ENCODE measurements at places on chromosomes 7 and 10.

DNA sequence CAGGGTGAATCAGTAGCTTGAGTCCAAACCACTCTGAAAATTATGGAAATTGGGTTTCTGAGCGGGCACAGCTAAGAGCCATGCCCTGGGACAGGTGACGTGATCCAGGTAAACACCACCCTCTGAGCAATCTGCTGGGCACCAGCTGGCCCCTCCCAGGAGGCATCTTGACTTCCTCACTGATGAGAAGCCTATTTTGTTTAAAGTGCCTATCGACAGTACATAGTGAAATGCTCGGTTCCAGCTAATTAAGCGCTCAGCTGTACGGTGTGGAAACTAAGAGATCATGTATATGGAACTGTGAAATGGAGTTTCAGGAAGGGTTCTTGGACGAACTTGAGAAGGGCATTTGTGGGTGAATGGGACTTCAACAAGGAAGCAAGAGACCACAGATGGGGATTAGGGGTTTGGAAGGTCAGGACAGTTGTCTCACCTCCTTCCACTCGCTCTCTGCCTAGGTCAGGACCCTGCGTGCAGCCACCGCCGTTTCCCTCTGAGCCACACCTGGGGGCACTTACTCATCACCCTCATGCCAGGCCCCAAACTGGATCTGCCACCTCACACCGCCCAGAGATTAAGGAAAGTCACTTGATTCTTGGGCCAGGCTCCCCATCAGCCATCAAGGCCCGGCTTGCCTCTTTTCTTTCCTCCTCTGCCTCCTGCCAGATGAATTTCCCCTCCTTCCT, 3.2 kb downstream of the ITPRIP start:
- DNase-seq = no peak

DNA sequence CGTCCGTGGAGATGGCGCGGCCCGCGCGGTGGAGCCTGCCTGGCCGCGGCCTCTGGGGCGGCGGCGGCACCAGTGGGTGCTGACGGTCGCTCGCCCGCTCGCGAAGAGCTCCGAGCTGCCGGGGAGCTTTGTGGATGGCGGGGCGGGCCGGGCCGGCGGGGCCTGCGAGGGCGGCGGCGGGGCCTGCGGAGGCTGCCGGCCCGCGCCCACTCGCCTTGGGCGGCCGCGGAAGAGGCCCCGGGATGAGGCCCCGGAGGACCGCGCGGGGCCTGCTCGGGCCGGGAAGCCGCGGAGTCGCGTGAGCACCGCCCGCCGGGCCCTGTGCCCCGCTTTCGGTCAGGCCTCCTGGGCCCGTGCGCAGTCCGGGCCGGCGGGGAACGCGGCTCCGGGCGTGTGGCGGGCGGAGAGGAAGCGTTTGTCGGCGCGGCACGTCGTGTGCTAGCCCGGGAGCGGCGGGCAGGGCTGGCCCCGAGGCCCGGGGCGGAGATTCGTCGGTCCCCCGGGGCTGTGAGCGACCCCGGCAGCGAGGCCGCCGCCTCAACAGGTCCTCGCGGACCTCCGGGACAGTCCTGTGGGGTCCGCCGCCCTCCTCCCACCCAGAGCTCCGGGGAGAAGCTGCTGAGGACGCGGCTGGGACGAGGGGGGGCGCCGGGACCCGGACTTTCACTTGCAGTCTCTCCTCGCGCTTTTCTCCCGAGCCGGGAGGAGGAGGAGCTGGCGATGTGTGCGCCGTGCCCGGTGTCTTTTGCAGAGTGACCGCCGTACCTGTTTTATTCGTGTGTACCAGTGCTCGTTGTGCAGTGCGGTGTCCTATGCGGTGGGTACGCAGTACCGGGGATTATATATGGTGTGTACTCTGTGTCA, 578 bp downstream of the ZMYND11 start:
- DNase-seq = no peak

DNA sequence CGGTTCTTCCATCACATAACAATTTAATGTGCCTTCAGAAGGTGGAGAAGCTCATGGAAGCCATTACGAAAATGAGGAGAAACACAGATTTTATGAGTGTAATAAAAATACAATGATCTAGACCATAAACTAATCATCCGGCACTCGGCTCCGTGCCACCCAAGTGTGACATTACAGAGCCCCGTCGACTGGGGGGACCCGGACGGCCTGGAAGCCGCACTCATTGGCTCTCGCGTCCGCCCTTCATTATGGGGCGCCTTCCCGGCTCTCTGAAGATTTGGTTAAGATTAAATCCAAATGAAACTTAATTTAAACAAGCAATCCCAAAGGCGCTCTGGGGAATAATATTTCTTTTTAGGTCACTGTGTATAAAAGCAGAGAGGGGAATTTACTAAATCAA, 242.6 kb downstream of the DNAJB6 start:
- DNase-seq = no peak

DNA sequence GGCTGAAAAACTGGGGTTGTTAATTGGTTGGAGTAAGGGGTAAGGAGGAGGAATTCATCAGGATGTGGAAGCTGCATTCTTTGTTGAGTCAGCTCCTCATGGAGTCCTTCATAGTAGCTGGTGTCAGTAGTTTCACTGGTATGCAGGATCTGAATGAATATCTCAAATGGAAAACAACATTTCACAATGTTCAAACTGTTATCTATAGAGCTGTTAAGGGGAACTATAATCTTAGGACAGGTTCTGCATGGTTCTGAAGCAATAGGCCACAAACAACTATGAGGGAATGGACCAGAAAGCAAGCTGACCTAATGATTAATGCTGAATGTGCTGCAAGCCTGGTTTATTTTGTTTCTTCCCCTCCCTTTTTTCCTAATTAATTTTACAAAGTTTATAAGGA, 225.8 kb downstream of the IPMK start:
- no peak for DNase-seq

- DNase-seq = no peak
Observed at GRCh38 chr7:113491305-113491704, 373.0 kb upstream of the SMIM30 start.

- DNase-seq = no peak
Observed at GRCh38 chr10:116743266-116744064, 1.1 kb upstream of the HSPA12A start.

DNA sequence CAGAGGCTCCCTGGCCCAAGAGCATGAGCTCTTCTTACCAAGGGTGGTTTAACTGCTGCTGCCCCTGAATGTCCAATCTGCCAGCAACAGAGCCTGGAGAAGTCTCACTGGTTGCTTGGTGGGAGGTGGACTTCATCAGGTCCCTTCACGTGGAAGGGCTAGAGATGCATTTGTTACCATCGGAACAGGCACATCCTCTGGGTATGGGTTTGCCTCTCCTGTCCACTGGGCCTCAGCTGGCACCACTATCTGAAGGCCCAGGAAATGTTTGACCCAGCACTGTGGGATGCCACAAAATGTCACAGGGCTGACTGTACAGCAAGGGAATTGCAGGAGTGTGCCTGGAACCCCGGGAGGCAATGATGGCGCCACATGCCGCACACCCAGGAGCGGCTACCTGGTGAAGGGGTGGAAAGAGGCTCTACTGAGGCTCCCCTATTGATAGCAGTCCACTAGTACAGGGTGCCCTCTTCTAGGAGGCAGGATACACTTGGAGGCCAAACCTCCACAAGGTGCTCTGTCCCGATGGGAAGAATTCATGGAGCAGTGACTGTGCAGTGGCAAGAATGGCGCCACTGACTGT, 603.1 kb upstream of the MGMT start:
- no peak for DNase-seq

- DNase-seq = no peak
Observed at GRCh38 chr7:123655614-123656013, at the start of gene LMOD2. Gene LMOD2, plus strand, starts transcription at chr7:123655866. Its CDS starts 98 bp downstream, at chr7:123655964.

GRCh38 chr10:4646547-4646946, 179.5 kb upstream of the AKR1E2 start:
- no peak for DNase-seq

All from GM04504 (cell line).